Stimulated activated CD8-positive, alpha-beta memory T cell treated with anti-CD3 and anti-CD28 coated beads, Interleukin-15, amount 100 ng/mL, for 24 hours (primary cell): ENCODE measurements at places on chromosomes 4 and X.

DNA sequence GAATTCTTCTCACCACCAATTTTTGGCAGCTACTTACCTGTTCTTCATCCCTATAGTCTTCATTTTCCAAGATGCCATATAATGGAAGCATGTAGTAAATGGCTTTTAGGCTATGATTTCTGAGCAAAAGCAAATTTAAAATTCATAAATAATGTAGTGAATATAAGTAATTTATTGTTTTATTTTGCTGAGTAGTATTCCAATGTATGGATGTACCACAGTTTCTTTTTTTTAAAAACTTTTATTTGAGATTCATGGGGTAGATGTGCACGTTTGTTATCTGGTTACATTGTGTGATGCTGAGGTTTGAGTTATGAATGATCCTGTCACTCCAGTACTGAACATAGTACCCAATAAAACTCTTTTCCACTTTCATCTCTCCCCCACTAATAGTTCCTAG is 369.1 kb downstream of the IL15 start:
- no peak for DNase-seq

GRCh38 chr4:39597695-39598381 is 40.8 kb downstream of the SMIM14 start:
- DNase-seq = no peak

GRCh38 chr4:183772361-183772760 is 113.3 kb downstream of the TRAPPC11 start:
- DNase-seq = no peak

- DNase-seq = no peak
Observed at GRCh38 chr4:6282314-6282771, 12.7 kb downstream of the WFS1 start.

- DNase-seq = no peak
Observed at GRCh38 chrX:47351706-47352105, 18.7 kb upstream of the ZNF157 start.

DNA sequence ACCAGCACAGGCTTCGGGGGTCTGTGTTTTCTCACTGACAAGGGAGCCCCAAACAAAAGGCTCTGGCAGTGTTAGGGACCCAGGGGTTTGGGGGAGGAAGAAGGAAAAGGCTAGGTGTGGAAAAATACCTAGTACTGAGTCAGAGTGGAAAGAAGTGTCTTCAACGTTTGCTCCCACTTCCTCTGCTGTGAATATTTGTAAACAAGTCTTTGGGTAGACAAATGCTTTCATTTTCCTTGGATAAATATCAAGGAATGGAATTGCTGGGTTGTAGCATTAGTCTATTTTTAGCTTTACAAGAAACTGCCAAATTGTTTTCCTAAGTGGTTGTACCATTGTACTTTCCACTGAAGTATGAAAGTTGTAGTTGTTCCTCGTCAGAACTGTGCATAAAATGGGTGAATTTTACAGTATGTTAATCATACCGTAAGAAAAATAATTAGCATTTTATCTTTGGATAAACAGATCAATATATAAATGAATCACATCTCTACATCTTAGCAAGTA is 17.4 kb downstream of the COL4A5 start:
- no peak for DNase-seq

DNA sequence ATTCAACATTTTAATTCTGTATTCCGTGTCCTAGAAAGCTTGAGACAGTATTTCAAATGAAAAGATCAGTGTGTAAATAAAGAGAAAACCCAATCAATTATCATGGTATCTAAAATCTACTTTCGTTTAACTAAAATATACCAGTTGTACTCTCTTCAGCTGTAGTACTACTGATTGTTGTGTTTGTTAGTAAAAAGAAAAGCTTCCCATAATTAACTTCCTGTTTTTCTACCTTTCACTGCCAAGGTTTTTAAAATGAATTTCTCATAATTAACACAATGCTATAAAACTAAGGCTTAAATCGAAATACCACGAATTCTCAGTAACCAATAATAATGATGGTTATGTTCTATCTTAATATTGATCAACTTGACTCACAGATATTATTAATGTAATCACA is 37.4 kb downstream of the PPP3CA start:
- DNase-seq = no peak

GRCh38 chr4:41359422-41359775 is 102.7 kb downstream of the UCHL1 start:
- DNase-seq = no peak

GRCh38 chrX:4315891-4316290 is 602.4 kb upstream of the PRKX start:
- DNase-seq = no peak

GRCh38 chrX:95063554-95063953 is 1389.5 kb downstream of the FAM133A start:
- DNase-seq = no peak

GRCh38 chrX:45850197-45850774 is 649.6 kb upstream of the DIPK2B start:
- DNase-seq = no peak

DNA sequence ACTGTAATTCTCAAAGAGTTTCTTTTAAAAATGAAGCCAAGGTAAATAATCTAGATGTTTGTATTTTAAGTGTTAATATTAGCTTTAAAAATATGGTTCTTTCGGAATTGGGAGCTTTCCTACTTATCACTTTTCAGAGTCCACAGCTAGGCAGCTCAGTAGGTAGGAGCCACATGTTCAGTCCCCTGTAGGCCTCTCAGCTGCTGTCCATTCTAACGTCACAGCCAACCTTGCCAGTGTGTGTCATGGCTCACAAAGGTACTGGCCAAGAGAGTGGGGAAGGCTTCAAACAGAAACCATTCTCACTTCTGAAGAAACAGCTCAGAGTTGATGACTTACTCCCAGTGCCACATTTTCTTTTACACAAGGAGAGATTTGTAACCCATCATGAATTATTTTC is 50.0 kb upstream of the BRS3 start:
- DNase-seq = no peak

DNA sequence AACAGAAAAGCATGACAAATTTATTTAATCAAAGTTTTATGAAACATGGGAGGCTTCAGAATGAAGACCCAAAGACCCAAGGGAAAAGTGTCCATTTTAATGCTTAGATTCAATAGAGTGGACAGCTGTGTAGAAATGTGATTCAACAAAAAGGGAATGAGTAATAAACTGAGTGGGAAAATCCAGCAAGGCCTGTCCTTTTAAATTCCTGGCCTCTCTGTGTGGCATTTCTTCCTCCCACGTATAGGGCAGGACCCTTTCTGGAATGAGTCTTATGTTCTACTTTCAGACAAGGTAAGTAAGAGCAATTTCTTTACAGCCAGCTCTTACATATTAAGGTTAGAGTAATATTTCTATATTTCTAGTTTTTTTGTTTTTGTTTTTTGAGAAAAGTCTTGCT is 14.5 kb downstream of the AASDH start:
- DNase-seq = no peak

DNA sequence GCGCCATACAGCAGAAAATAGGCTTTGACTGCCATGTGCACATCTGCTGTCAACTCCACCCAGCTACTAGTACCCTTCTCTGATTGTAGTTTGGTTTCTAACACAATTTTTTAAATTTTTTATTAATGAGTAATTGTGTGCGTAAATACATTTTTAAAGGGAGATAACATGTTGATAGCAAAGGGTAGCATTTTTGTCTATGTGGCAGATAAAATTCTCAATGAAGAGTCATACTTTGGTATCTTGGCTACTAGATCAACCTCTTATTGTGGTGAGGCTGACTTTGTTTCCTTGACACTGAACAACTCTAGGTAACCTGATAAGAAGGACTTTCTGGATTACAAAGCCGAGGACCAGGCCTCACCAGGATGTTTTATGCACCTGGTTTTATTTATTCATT is 9.5 kb downstream of the ADH4 start:
- DNase-seq = no peak

DNA sequence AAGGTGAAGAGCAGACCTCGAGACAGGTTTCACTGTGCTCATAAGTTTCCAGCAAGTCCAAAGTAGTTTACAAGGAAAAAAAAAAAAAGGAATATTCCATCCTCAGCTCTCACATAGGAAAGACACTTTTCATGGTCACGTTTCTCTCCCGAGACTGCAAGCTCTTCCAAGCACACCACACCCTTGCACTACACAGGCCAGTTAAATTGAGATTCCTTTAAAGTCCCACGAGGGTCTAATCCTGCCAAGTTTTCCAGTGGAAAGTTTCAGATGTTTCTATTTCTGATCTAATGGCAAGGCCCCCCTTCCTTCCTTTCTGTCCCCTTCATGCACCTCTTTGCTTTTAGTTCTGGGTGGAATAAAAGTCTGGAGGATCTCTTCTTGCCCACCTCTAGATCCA is 67.9 kb upstream of the PCDH19 start:
- no peak for DNase-seq

- no peak for DNase-seq
Observed at GRCh38 chrX:37763400-37763799, 16.5 kb upstream of the CYBB start.

- DNase-seq = no peak
Observed at GRCh38 chr4:179313823-179314222, 1871.6 kb upstream of the AGA start.

GRCh38 chr4:152634110-152634760 is 45.6 kb downstream of the TMEM154 start:
- DNase-seq = no peak

- DNase-seq = no peak
Observed at GRCh38 chr4:182695842-182696241, 221.3 kb downstream of the DCTD start.

GRCh38 chr4:153095448-153096204 is 108.6 kb upstream of the TRIM2 start:
- DNase-seq = no peak

DNA sequence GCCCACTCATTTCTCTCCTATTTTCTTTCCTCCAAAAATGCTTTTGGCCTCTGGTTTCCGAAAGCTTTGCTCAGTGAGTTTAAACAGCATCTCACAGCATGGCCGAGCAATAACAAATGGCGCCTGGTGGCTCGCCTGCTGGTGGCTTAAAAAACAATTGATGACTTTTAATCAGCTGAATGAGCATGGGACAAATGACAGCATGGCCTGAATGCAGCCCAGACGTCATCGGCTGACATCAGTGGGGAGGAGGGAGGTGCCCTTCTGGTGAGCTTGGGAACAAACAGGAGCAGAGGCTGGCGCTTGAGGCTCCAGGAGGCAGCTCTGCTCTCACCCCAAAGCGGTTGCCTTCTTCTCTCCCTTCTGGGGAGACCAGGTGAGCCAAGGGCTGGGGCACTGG is 286.4 kb downstream of the BCOR start:
- no peak for DNase-seq
